ACHN (cell line): ENCODE measurements at places on chromosomes 3 and 15.

- DNase-seq, result no peak
Measured at GRCh38 chr3:20350449-20350848, 164.4 kb upstream of the SGO1 start.

GRCh38 chr15:93024716-93025624 lies 64.0 kb downstream of the RGMA start:
- DNase-seq, result no peak

DNA sequence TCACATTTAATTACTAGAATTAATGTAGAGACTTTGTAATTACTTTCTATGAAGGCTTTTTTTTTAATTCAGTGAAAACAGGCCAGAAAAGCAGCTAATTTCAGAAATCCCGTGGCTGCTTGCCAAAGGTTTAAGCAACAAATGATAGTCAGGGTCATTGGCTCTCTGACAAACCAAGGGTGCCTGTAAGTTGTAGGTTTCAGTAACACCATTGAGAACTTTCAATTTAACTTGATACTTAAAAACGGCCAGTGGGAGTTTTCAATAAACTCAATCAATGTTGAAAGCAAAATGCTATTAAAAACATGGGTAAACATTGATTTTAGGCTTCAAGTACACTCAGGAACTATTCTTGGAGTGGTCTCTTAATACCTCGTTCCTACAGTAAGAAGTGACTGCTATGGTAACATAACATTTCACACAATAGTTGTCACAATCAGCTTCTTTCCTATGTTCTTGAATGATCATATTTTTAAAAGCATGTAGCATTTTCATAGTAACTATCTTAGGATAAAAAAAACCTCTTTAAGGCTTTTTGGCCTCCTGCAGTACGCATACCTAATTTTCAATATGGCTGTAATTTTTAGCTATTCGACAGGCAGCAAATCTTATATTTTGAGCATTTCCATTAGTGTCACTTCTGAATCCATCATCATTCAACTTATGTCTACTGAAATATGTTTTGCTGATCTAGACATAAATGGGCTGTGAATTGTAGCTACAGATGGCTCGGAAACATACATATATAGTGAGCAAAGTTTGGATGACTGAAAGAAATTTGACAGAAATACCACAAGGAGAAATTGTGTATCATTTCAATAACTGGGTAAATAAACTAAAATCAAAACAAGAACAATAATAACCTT lies 592.1 kb upstream of the GBE1 start:
- no peak for DNase-seq

DNA sequence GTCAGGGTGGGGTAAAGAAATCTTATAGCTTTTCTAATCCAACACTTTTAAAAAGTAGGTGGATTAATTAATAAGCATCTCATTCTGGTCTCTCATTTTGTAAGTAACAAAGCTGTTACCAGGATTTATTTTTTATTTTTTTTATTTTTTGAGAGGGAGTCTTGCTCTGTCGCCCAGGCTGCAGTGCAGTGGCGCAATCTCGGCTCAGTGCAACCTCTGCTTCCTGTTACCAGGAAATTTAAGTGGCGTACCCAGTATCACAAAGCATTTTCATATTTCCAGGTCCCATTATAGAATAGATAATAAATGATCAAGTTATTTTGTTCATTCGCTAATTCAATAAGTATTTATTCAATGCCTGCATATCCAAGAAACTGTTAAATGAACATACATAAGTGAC lies 13.2 kb downstream of the ALDH1A2 start:
- DNase-seq, result no peak

DNA sequence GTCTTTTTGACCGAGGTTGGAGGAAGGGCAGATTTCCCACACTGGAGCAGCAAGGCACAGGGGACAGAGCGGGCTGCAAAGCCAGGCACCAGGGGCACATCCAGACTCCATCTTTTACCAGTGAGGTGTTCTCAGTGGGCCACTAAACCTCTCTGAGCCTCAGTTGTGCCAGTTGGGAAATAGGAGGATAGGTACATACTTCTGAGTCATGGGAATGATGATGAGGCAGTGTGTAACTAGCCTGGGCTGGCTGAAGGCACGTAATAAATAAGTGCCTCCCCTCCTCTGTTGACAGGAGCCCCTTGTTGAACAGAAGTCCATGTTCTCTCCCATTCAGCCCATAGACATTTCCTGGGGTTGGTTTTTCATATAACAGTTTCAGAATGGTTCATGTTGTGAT lies 48.7 kb downstream of the GPD1L start:
- DNase-seq, result no peak

GRCh38 chr15:94265009-94265408 lies 33.6 kb downstream of the MCTP2 start:
- no peak for DNase-seq

DNA sequence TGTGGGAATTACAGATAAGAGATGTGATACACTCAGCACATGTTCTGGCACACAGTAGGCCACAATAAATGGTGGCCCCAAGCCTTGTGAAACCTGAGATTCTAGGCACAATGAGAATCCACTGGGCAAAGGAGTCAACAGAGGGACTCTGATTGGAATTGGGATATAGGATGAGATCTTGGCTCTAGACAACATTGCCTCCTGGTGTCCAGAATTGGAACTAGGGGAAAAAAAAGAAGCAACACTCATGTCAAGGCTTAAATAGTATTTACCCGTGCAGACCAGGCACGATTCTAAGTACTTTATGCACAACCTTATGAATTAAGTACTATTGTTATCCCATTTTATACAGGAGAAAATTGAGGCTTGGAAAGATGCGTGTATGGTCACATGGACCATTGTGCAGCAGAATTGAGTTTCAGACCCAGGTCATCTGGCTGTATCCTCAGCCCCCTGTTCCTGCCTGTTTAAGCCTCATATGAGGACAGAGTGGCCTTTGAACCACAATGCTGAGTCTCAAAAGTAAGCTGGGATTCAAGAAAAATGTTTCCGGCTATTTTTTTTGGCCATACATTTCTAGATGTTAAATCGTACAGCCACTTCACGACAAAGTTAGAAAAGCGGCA lies 124.8 kb downstream of the SV2B start:
- peak; percentile 41 for DNase-seq

GRCh38 chr3:127044996-127045395 lies 62.1 kb downstream of the PLXNA1 start:
- peak; percentile 58 for DNase-seq

DNA sequence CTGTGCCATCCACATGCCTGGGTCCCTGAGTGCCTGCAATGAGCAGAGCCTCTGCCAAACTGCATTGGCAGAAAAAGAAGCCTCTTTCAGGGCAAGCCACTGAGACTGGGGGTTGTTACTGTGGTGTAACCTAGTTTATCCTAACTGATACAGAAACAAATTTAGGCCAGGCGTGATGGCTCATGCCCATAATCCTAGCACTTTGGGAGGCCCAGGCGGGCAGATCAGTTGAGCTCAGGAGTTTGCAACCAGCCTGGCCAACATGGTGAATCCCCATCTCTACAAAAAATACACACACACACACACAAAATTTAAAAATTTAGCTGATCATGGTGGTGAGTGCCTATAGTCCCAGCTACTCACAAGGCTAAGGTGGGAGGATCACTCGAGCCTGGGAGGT lies 221.6 kb downstream of the TBC1D2B start:
- DNase-seq, result no peak

GRCh38 chr3:73586190-73586589 lies 38.6 kb downstream of the PDZRN3 start:
- DNase-seq, result no peak

- DNase-seq, result peak; percentile 34
Measured at GRCh38 chr15:70761931-70762468, 1.4 kb downstream of the UACA start.
